ENCODE measurements at places on chromosomes 11 and 22.

GRCh38 chr22:44211256-44211945 is 30.7 kb downstream of the PARVG start:
- DNase-seq: no peak
- no peak overlapping the region for H3K27ac ChIP-seq
- H3K27me3 ChIP-seq: peaks cover 35% of the 10 kb centered on the region
- H3K4me3 ChIP-seq: no peak overlapping the region
- H3K4me1 ChIP-seq: no peaks in the 10 kb centered on the region

DNA sequence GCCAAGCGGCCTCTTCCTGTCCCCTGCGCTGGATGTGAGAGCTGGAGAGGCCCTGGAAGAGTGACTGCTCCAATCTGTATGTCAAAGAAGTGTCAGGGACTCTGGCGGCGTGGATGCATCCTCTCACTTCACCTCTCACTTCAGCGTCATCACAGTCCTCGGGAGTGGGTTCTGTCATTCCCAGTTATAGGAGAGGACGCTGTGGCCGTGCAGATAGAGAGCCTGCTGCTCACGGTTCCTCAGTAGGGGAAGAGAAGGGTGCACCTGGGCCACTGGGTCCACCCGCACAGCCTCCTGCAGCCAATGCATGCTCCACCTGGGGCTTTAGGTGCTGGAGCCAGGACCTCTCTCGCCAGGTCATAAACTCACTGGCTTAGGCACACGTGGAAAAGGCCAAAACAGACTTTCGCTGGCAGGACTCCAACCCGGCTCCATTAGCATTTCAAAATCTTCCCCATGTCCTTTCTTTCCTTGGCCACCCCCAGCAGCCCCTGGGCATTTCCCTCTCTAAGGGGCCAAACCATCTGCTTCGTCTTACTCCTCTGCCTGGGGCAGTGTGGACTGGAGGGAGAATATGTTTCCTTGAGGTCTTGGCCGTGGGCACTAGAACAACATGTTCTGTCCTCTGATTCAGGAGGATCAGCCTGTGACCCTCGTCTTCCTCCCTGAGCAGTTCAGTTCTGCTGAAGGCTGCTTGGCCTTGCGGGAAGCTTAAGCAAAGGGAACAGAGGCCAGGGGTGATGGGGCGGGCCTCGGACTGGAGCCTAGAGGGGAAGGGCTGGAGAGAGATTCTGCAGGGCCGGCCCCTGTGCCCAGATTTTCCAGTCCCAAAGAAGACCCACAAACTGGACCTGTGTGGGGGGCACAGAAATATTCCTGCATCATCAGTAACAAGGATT is 57.8 kb downstream of the ST14 start:
- no peak overlapping the region for H3K4me3 ChIP-seq
- H3K27me3 ChIP-seq: no peaks in the 10 kb centered on the region
- no peaks in the 10 kb centered on the region for H3K36me3 ChIP-seq

DNA sequence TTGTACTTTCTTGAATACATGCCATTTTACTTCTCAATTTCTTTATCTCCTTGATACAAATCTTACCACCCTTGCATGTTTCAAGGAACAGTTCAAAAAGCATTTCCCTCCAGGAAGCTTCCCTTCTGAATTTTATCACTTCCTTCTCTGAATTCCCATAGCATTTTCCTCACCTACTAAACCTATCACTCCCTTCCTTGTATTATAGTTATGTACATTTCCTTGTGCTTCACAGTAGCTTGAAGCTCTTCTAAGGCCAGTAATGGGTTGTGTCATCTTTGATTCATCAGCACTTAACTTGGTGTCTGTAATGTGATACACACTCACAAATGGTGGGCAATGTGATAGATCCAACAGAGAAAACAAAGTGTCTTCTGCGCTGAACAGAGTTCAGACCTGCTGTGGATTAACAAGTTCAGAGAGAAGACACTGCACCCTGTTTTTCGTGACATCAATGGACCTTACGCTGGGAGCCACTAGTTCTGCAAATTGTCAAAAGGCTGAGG is 127.5 kb downstream of the CCDC81 start:
- no peaks in the 10 kb centered on the region for H3K27me3 ChIP-seq
- no peak overlapping the region for H3K27ac ChIP-seq
- peaks cover 7% of the 10 kb centered on the region for H3K36me3 ChIP-seq
- peaks cover 38% of the 10 kb centered on the region for H3K4me1 ChIP-seq

DNA sequence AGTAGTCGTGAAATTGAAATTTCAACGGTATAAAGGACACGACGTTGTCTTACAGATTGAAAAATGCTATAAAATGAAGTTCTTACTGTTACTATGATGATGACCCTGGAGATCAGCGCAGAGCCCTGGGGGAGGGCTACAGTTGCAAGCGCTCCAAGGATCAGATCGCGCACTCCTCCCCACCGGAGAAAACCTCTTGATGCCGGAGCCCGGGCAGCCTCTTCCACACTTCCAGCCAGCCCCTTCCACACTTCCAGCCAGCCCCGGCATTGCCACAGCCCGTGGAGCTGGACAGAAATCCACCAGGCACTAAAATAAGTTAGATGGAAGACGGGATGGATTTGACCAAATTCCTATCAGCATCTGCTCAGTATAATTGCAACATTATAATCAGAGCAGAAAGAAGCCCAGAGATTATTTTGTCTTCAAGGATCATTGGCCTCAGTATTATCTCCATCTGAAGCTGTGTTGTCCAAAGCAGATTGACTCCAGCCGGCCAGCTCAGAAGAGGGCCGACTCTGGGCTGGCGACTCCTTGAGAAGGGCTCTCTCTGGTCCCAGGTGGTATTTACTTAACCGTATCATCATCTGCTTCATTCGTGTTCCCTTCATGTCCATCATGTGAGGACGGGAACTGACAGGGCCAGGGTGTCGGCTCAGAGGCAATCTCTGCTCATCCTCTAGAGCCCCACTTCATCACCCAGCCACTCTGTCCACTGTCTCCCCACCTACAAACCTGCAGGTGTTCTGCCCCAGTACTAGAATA is 777 bp upstream of the MICAL3 start:
- peak overlapping the region; percentile 71 for H3K4me3 ChIP-seq
- DNase-seq: no peak
- no peaks in the 10 kb centered on the region for H3K27me3 ChIP-seq
- no peaks in the 10 kb centered on the region for H3K36me3 ChIP-seq
- H3K4me1 ChIP-seq: peaks cover 5% of the 10 kb centered on the region

DNA sequence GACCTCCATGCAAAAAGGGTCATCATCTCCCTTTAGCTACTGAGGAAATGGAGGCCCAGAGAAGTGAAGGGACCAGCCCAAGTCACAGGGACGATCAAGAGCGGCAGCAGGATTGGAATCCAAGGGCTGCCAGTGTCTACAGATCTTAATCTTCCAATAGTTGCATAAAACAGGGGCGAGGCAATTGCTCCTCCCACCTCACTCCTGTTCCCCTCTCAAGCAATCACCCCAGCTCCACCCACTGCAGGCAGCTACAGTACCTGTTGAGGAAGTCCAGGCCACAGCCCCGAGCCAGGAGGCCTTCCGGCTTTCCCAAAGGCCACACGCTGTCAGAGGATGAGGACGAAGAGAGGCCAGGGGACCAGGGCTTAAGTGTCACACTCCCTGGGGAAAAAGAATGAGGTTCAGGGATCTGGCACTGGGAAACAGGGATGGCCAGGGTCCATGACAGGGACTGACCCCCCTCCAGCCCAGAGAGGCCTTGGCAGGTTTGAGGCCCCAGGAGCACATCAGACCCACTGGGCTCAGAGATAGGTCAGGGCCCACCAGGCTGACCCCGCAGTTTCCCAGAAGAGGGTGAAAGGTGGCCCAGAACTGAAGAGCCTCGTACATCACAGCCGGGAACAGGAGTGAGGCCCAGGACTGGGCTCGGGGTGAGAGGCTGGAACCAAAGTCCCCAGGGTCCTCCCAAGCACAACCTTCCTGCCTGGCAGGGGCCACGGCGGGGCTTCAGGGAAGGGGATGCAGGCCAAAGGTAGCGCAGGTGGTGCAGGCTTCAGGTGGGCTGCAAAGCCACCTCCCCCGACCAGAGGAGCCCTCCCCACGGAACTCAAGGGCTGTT is 16.4 kb upstream of the MFNG start:
- peak; percentile 94 for DNase-seq
- H3K27me3 ChIP-seq: no peaks in the 10 kb centered on the region
- peaks cover 23% of the 10 kb centered on the region for H3K36me3 ChIP-seq
- peaks cover 36% of the 10 kb centered on the region for H3K4me1 ChIP-seq
- no peak overlapping the region for H3K4me3 ChIP-seq

DNA sequence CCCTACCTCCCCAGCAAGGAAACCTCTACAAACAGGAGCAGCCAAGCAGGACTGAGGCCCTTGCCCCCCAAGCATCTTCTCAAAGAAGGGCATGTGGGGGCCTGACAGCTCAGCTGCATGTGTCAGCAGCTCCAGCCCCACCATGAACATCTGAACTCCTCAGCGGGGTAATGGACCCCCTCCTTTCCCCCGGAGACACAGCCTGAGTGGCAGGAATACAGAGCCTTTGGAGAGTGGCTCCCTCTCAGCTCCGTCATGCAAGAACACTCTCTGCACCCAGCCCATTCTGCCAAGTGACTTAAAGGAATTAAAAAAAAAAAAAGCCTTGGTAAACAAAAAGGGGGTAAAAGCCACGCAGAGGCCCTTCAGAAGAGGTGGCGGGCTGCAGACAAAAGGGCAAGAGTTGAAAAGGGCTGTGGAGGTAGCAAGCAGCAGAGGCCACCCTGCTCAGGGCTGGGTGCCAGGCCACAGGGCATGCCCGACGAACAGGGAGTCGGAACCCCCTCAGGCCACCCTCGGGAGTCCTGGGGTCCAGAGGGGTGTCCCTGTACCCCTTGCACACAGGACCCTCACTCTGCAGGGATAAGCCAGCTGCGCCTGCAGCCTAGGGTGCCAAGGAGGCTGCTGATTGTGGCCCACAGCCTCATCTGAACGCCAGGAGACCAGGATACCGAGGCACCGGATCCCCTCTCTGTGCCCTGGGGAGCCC is 62.5 kb downstream of the MACROD1 start:
- DNase-seq: no peak
- no peaks in the 10 kb centered on the region for H3K36me3 ChIP-seq
- H3K4me1 ChIP-seq: no peaks in the 10 kb centered on the region
- H3K27me3 ChIP-seq: no peaks in the 10 kb centered on the region

- 0 out of 2 replicates have a peak, but pooled peaks cover 12% of the 10 kb centered on the region for H3K36me3 ChIP-seq
- 0 out of 2 replicates have a peak, but pooled peaks cover 3% of the 10 kb centered on the region for H3K4me1 ChIP-seq
- H3K4me3 ChIP-seq: no peak overlapping the region
Measured at GRCh38 chr22:46352276-46352675, 16.8 kb downstream of the TRMU start.
